ENCODE measurements at places on chromosomes 3 and 15.
A peak's percentile ranks its signal among the peaks of the same experiment; 100 is the strongest.

GRCh38 chr3:150680562-150680961, 23.2 kb downstream of the ERICH6 start:
- DNase-seq, result no peak

DNA sequence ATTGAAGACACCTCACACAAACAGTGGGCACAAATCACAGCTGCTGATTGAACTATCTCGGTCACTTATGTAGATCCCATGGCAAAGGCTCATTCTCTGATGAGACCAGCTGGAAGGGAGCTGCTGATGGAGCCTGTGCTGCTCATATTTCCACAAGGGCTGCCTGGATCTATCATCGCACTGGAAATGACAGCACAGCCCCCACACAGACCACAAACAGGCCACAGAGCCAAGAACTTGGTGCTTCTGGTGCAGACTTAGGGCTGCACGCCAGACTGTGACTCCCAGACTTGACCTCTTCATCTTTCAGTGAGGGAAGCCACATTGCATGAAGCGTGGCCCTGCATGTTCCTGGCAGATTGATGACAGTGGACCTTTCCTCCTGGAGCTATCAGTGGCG, 197.6 kb downstream of the MINAR1 start:
- DNase-seq, result no peak

- no peak for DNase-seq
Observed at GRCh38 chr15:42914728-42915497, 5.7 kb downstream of the TTBK2 start.

DNA sequence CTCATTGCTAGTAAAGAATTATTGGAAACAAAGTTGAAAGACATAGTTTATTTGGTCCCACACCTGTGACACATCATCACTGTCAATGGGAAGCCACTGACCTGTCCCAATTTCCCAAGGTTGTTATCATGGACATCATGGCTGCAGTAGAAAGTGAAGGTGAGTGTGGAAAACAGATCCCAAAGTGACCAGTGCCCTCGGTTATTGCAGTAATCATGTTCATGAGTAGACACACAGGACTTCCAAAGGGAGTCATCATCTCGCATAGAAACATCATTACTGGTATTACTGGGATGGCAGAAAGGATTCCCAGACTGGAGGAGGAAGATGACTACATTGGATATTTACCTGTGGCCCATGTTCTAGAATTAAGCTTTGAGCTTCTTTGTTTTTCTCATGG, 14.7 kb downstream of the TF start:
- DNase-seq, result no peak

GRCh38 chr3:117408811-117409210, 699.2 kb downstream of the TUSC7 start:
- DNase-seq, result no peak

- peak; percentile 64 for DNase-seq
Observed at GRCh38 chr3:126752303-126753190, 48.5 kb downstream of the CHCHD6 start.

GRCh38 chr3:51708216-51708845, 1.5 kb downstream of the GRM2 start:
- DNase-seq, result no peak

- no peak for DNase-seq
Observed at GRCh38 chr3:6860954-6861624, at the start of gene GRM7. GRM7 (plus strand) TSS chr3:6861115.

DNA sequence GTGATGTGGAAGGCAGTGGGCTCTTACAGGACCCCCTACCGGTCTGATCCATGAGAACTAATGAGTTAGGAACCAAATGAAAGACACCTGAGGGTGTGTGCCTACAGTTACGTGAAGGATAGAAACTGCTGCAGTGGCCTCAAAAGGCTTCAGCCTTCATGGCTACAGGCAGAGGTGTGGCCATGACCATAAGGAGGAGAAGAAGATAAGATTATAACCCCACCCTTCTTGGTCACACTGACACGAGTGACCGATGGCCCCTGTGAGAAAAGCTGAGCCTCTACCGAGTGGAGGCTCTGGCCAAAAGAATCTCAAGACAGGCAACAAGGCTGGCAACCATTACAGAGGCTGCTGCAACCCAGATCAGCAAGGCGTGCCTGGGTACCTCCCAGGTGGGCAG, 6.3 kb downstream of the RFT1 start:
- no peak for DNase-seq

GRCh38 chr3:185439745-185440466, 58.9 kb downstream of the TMEM41A start:
- no peak for DNase-seq
